ENCODE measurements at places on chromosomes 13 and 19. TPM values are rescaled to one million over a fixed set of nuclear protein-coding genes. Genes with fewer than 3 reads are reported as not detected.

DNA sequence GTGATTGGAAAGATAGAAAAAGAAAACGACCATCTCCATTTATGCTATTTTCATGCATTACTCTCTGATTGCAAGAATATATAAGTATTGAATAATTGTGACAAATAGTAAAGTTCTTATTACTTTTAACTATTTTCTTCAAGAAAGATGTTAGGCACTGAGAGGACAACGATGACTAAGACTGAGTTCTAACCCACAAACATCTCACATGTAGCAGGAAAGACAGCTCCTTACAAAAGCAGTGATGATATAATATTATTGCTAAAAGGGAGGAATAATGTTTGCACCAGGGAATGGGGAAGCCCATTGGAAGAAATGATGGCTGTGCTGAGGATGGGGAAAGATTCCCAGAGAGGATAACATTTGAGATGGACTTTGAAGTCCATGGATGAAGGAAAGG lies 22.6 kb downstream of the RXFP2 start:
- DNase-seq = no peak

DNA sequence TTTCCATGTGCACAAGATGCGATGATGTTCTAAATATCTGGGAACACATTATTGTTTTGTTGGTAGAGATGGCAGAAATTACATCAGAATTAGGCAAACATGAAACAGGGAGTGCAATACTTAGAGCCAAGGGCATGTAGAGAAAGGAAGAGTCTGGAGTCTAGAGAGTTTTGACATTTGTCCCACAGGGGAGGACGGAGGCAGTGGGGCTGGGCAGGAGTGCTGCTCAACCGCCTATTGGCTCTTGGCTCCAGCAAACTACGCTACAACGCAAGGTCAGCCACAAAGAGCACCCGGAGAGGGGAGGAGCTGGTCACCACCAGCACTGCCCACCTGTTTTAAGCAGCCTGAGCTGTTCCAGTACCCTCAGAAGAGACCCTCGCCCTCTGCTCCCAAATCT lies 108.3 kb downstream of the ABCC4 start:
- DNase-seq = no peak

DNA sequence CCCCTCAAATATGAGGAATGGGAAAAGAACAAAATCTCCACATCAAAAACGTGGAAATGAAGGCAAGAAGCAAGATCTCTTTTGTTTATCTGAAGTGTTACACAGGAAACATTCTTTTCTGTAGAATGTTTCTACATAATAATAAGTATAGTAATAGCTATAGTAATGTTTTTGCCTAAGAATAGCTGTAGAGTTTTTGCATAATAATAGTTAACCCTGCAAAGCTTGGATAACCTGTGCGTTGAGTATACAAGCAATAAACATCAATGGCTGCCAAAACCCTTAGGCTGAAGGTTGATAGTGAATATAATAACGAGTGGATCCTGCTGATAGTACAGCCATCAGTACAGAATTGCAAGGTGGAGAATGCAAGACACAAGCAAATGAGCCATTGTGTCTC lies 11.1 kb upstream of the LILRA5 start:
- no peak for DNase-seq

- no peak for DNase-seq
These were observed 308.5 kb upstream of the TMTC4 start for GRCh38 chr13:100983111-100983510.

GRCh38 chr13:112453207-112453829 lies 77.2 kb downstream of the SPACA7 start:
- DNase-seq = peak; percentile 40

DNA sequence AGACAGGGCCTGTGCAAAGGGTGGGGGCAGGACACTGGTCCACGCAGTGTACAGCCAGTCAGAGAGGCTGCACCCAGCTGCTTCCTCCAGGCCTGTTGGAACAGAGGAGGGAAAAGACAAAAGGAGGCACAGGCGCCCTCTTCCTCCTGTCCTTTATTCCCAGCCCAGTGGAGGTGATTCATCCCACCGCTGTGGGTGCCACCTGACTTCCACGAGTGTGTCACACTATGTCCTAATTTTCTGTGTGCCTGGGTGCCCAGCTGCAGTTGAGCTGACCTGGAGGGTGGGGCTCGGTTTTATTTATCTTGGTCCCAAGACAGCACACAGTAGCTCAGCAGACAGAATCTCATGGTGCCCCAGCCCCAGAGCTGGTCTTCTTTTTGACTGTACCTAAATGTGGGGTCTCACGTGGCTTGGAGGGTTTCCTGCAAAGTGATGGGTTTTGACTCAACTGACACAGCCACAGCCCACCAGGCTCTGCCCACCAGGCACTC lies 9.0 kb downstream of the EPS15L1 start:
- peak; percentile 71 for DNase-seq

DNA sequence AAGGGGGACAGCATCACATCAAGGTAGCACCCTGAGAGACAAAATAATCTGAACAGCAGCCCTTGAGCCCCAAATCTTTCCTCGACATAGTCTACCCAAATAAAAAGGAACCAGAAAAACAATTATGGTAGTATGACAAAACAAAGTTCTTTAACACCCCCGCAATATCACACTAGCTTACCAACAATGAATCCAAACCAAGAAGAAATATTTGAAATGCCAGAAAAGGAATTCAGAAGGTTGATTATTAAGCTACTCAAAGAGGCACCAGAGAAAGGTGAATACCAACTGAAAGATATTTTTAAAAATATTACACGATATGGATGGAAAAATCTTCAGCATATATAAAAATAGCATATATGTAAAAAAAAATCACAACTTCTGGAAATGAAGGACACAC lies 252.9 kb upstream of the SLITRK6 start:
- DNase-seq = no peak

DNA sequence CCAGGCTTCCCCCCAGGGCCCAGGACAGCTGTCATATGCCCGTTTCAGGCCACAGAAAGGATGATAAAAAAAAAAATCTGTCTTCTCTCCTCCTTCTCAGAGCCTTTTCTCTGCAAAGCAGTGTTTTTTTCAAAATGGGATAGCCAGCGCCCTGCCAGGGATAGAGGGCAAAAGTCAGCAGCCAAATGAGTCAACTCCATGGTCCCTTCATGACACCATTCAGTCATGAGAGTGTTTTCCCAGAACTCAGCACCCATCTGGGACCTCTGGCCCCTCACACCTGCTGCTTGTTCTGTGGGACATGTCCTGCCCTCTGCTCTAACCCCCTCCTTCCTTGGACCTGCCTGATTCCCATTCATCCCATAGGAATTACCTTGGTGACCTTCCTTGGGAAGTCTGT lies 95.0 kb downstream of the CYSLTR2 start:
- no peak for DNase-seq

Gene ZNF700
- polyA plus RNA-seq = 1.7 TPM

DNA sequence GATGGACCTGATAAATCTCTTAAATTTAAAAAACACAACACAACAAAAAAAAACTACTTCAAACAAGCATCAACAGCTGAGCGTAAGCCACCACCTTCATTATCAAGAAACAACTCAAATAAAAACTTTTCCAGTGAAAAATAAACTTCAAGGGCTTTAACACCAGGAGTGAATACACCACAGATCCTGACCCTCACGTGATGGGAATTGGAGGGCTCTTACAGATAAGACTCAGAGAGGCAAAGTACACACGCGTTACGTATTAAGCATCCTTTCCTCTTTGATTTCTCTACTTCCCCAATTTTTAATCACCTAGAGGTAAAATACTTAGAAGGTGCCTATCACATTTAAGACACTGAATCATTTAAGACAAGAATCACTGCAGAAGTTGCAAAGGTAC lies 573 bp upstream of the STARD13 start:
- no peak for DNase-seq

Gene VSIG10L
- polyA plus RNA-seq = 1.5 TPM

DNA sequence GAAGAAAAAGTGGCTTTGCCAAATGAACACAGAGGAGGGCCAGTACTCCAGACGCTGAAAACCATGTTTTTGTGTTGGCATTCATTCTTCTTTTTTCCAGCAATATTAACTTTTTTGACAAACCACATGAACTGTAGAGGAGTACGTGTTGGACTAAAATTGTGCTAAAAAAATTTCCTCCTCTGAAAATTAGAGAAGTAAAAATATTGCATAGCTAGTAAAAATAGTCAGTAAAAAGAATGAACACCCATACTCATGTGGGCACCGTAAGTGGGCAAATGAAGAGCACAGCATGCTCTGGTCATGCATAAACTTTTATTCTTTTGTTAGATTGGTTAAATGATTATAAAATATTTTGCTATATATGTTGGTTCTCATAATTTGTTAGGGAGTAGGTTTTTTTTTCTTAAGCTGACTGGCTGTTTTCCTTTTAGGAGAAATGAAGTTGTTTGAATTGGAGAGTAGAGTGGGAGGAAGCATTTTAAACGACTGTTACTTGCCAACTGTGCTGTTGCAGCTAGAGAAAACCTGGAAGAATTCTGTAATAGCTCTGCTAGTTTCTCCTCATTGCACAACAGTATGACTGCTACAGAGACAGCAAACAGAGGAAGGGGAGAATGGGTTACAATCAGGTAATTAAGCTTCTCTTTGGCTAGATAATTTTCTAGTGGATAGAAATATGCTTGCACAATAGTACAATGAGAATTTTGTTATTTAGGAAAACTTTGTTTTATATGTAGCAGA lies 222.4 kb downstream of the KCTD12 start:
- no peak for DNase-seq
